ENCODE measurements at places on chromosomes 2 and 18.

GRCh38 chr18:55477860-55478581, 110.0 kb downstream of the TCF4 start:
- no peak for DNase-seq

GRCh38 chr2:113838744-113839444, 51.0 kb upstream of the ACTR3 start:
- DNase-seq = no peak

DNA sequence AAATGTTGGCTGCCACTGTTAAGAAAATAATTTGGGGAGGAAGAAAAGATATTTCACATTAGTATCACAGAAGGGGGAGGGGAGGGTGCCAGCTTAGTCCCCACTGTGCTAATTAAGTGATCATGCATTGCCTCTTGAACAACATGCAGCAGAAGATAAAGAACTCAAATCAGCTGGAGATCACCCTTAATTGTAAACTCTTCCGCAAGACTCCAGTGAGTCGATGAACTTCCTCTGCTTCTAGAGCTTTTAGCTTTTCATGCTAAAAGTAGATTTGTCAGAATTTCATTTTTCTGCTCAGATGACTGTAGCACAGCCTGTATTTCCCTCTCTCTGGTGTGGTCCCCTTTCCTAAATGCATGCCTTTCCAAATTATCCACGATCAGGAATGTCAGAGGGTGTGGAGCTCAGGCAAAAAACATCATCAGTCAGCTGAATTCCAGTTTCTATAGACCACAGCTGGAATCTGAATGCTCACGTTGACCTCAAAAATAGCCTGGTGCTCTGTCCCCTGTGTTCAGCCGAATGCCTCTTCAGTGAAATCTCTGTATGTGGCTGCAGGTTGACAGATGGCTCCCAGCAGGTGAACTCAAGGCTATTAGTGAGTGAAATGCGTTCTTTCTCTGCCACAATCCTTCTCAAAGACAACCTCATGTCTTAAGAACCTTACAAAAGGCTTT, 156.8 kb upstream of the UNC80 start:
- no peak for DNase-seq

DNA sequence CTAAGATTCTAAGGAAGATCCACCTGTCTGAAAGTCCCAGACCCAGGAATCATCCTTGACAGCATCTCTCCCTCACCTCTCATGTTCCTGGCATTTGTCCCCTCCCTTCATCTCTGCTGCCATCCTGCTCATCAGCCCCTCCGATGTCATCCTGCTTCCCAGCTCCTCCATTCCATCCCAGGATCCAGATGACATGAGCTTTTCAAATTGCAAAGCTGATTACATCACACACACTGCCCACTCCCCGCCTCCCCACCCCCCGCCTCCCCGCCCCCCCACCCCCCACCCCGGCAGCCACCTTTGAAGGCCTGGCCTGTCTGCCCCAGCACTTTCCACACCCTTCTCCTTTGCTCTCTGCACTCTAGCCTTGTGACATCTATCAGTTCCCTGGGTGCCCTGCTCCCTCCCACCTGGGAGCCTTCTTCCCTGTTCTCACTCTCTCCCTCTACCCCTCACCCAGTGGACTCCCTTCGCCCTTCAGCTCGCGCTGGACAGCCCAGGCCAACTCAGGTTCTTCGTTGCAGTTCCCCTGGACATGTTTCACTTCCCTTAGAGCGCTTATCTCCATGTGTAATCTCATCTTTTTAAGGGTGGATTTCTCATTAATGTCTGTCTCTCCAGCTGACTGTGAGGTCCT, 61.6 kb downstream of the DNMT3A start:
- no peak for DNase-seq

DNA sequence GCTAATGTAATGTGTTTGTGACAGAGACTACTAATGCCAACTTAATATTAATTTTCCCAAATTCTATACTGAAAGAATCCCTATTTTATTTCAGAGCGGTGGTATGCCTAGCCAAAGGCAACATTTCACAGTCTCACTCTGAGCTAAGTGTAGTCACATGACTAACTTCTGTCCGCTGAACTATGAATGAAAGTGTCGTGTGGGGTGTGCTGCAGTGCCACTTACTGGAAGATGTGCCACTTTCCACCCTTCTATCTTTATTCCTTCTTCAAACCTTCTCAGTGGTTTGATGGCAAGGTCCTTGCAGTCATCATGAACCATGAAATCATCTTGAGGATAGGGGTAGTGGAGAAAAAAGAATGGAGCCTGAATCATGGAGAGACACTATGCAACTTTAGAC, 47.3 kb upstream of the C1D start:
- DNase-seq = no peak

- DNase-seq = no peak
Measured at GRCh38 chr2:169877398-169877797, 50.1 kb downstream of the UBR3 start.

- DNase-seq = no peak
Measured at GRCh38 chr2:105298017-105298416, 31.5 kb downstream of the TGFBRAP1 start.

- DNase-seq = no peak
Measured at GRCh38 chr2:235827585-235827992, 333.7 kb downstream of the AGAP1 start.

- DNase-seq = no peak
Measured at GRCh38 chr2:64626963-64627760, 26.6 kb downstream of the SERTAD2 start.

- DNase-seq = no peak
Measured at GRCh38 chr2:185246717-185247116, 491.9 kb upstream of the FSIP2 start.

GRCh38 chr2:120619579-120619978, 116.1 kb upstream of the GLI2 start:
- DNase-seq = no peak

DNA sequence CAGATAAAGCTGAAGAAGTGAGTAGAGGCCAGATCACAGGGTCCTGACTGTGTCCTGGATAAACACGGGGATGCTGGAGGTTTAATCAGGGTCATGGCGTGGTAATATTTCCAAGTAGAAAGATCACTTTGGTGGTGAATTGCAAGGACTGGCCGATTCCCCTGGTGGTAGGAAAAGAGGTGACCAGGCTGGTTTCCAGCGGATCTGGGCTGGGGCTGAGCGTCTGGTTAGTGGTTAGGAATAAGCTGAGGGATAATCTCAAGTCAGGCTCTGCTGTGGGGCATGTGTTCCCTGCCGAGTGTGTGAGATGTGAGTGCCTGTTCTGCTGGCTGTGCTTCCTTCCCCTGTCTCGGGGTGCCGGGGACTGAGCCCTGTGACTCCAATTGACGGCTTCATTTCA, 484.0 kb downstream of the TSN start:
- DNase-seq = no peak

DNA sequence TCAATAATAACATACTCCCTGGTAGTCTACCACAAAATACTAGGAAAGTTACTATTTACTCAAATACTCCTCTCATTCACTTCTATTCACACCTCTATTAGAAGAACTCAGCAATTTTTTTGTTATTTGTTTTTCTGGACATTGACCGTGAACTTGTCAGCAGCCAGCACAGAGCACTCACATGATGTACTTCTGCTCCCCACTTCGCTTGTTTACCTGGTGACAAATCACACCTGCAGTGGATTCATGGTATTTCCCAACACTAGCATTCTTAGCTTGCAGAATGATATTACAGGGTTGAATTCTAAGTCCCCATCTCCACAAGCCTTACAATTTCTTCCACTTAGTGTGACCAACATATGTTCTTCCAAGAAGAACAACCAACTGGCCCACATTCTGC, 238.2 kb downstream of the SATB2 start:
- no peak for DNase-seq

DNA sequence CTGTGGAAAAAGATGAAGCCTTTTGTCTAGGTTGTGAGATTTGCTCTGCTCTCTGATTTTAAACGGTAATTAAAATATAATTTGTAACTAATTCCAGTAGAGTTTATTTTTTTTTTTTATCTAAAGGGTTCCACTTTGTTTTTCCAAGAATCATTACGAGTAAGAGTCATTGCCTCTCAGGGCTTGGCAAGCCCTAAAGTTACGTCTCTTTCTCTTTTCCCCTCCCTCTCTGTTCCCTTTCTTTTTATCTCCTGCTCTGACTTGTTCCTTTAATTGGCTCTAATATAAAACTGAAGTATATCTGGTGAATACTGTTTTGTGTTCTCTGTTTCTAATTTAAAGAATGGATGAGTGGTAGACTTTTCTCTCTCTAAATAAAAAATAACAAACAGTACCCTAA, 75.8 kb downstream of the CALCRL start:
- no peak for DNase-seq

DNA sequence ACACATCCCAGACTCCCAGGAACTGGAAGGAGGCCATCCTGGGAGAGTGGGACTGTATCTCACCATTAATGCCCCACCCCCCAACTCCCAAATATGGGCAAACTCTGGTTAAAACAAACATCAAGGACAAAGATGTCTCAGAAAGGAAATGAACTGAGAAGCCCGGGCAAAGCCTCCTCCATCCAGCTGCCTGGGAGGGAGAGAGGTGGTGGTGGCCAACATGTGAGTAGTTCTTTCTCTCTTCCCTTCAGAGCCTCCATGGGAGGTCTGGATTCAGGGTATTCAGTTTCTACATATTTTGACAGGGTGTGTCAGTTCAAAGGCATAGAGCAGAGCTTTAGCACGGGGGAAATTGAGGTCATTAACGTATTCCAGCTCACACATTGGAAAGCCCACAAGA, 57.5 kb downstream of the CXCR4 start:
- no peak for DNase-seq

GRCh38 chr18:60656553-60656952, 284.0 kb upstream of the MC4R start:
- DNase-seq = no peak

DNA sequence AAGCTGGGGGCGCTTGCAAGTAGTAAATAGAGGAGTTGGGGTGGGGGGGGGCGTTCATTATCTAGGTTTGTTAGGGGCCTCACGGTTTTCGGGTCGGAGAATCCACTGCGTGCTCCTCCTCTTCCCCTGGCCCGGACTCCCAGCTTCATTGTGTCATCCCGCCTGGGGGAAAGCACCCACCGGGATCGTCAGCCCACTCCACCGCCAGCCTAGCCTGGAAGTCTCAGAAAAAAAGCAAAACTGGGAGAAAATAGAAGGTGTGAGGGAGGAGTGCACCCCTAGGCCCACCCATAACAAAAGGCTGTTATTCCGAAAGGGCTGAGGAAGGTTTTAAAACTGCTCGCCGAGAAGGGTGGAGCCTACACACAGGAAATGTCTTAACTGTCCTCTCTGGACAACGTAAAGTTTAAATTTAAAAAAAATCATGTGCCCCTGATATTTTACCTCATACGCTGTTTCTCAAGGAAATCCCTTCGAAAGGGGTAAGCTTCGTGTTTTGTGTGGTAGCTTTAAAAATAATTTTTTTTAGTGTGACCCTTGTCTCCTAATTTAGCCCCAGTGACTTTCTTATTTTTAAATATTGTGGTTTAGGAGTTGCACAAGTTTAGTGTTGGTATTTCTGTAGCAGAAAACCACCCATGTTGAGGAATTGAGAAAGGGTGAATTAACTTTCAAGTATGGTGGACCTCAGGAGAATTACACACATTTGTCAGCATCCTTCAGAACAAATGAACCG, 104.2 kb downstream of the SPTBN1 start:
- DNase-seq = no peak

DNA sequence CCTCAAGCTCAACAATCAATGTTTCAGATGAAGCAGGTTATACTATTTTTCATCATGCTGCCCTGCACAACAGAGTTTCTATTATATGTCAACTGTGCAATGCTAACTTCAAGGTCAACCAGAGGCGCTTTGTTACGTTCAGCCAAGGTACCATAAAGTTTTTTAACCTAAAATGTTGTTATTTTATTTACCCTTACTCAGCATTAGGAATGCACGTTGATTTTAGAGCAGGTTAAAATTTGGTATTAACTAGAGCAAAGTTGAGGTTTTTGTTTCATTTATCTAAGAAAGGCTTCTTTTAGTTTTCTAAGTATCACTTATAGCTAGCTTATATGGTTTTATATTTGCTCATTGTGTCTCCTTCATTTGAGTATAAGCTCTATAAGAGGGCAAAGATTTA, 21.8 kb downstream of the ANKAR start:
- DNase-seq = no peak

GRCh38 chr2:80545420-80546210, 241.1 kb upstream of the LRRTM1 start:
- DNase-seq = no peak

- DNase-seq = no peak
Measured at GRCh38 chr2:164066095-164066494, 330.3 kb upstream of the FIGN start.

DNA sequence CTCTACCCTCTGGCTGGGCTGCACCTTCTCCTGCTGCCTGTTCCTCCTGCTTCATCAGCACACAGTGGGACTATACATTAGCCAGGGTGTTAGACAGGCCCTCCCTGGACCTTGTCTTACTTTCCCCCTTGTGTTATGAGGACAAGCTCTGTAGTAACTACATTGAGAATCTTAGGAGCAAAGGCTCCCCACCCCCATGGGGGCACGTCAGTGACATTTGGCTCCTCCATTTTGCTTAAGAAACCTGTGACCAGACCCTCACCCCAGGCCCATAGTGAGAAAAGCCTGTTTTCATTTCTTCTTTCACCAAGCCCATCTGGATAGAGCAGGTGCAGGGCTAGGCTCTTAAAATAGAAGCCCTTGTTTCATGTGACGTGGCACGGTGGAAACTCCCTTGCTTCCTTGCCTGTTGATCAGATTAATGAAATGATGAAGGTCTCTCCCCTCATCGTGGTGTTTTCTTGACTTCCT, 146.7 kb downstream of the RPIA start:
- no peak for DNase-seq

DNA sequence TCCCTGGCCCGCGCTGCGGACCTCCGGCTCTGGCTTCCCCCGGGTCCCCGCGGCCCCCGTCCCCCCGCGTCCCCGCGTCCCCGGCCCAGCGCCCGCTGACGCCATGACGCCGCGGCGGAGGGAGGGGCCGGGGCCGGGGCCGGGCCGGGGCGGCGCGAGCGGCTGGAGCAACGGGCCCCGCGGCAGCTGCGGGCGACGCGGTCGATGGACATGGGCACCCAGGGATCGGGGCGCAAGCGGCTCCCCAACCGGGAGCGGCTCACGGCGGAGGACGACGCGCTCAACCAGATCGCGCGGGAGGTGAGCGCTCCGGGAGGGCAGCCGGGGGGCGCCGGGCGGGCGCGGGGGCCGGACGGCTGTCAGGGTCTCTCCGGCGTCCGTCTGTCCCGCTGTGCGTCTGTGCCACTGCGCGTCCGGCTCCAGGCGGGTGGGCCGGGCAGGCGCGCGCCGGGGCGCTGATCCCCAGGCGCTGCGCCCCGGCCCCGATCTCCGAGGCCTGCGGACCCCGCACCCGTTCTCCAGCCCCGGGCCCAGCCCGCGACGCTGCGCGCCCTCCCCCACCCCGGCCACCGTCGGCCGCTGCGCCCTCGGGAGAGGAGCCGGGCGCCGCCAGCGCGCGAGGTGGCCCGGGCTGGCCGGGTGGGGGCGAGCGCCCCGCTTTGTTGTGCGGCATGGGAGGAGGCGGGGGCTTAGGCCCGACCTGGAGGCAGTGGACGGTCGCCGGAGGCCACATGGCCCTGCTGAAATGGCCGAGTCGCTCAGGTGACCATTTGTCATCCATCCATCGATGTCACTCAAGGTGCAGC, at the start of gene LRRFIP1:
TSS of gene LRRFIP1 (plus strand) at position 147 of the 806 bp plus-strand sequence. CDS start at position 205, 58 bp downstream.
- DNase-seq = peak; percentile 22

All from activated naive CD4-positive, alpha-beta T cell (primary cell).